Stimulated activated CD8-positive, alpha-beta memory T cell treated with anti-CD3 and anti-CD28 coated beads, Interleukin-4, amount 100 ng/mL, for 4 hours (primary cell): ENCODE measurements at places on chromosomes 1 and 21.

- DNase-seq = no peak
These were observed 279.2 kb upstream of the DUSP10 start for GRCh38 chr1:222021129-222021528.

- no peak for DNase-seq
These were observed 6.9 kb downstream of the CATSPER4 start for GRCh38 chr1:26197301-26197700.

DNA sequence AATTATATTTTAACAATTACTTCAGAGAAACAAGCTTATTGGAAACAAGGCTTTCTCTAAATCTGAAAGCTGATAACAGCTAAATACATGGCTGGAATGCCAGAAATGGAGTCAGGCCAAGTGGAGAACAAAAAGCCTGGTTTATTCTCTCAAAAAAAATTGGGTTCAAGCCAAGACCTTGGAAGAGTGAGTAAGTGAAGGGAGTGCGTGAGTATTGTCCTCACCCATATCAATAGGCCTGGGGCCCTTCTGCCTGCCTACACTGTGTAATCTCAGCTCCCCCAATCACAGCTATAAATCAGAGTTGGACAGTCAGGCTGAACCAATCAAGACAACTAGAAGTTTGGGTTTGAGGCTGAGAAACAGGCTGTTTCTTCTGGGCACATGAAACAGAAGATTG, 7.4 kb downstream of the KYAT3 start:
- no peak for DNase-seq

DNA sequence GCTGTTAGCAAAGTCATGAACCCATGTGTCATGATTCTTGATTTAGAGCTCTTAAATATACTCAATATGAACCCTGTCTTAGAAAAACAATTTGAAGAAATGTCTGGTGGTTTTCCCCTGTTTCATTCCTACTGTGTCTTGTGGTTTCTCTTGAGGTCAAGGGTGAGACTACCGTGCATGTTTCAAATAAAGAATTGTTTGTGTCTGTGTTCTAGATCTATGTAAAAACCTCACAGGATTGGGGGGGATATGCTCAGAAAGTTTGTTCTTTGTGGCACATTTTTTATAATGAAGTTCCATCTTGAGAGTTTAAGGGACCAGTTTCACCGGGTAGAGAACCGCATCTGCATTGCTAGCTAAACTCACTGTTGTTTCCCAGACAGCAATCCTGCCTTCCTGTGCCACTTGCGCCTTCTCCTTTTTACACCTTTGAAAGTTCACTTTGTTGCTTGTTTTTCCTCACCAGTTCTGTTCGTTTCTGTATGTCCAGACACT, 30.9 kb upstream of the CACYBP start:
- no peak for DNase-seq

GRCh38 chr21:45839274-45839673, 142.3 kb upstream of the COL6A1 start:
- no peak for DNase-seq

DNA sequence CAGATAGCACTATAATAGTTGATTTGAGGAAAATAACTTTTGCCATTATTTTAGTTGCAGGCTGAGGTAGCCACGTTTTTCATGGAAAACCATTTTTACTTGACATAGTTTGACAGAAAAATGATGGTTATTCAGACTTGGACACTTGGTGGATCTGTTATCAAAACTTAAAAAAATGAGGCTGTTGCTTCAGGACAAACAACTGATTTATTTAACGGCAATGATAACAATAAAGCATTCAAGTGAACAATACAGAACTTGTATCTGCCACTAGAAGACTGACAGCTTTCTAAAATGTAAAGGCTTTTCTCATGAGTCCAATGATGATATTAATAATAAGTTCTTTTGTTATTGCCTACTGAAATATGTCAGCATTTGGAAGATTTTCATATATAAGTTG, 322.9 kb downstream of the BRINP3 start:
- no peak for DNase-seq

DNA sequence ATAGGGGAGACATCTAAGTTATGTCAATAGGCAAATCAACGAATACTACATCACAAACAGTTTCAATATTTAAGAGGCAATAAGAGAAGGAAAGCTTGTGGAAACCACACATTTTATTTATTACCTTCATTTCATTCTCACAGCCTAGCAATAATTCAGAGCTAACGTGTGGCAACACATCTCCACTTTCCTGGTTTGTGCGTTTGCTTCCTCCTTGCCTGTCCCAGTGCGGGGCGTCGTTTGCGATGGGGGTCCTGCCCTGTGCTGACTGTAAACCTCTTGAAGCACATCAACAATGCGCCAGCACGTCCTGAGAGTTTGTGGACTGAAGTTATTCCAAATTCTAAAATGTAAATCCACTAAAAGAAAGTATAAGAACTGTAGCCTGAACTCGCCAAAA, 14.4 kb upstream of the VPS26C start:
- DNase-seq = no peak

- no peak for DNase-seq
These were observed 227.6 kb upstream of the C1orf174 start for GRCh38 chr1:4127592-4128140.

DNA sequence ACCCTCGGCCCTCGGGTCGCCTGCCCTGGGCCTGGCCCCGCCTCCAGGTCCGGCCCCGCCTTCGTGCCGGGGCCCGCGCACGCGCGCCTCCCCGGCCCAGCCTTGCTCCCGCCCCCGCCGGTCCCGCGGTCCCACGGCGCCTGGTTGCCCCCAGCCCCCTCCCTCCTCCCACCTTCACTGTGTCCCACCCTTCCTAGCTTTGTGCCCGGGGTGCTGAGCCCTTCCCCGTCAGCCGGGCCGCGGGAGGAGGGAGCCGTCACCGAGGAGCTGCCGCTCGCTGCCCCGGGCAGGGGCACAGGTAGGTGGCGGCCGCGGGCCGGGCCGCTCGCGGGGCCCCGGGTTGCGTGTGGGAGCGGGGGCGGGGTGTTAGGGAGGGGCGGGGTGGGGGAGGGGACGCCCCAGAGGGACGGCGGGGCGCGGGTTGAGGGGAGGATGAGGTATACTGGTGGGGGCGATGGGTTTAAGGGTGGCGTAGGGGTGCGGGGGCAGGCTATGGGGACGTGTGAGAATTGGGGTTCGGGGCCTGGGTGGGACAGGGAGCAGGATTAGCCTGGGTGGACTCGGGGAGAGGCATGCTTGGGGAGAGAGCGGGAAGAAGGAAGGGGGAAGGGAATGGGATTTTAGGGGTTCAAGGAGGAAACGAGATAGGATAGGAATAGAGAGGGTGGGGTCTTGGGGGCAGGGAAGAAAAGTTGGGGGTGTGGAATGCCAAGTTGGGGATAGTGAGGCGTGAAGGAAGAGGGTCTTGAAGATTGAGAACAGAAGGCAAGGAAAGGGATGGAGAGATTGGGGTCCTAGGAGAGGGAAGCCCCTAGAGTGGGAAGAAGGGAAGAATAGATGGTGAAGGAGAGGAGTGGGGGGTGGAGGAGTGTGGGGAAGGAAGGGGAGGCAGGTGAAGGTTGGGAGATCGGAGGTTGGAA, at the start of gene LRRC42:
Gene LRRC42 (plus strand): TSS at position 99 of the 920 bp plus-strand sequence. CDS start 5,650 bp downstream, outside the sequence.
- DNase-seq = peak; percentile 40

- no peak for DNase-seq
These were observed 780.6 kb downstream of the BRINP3 start for GRCh38 chr1:189697113-189697512.

DNA sequence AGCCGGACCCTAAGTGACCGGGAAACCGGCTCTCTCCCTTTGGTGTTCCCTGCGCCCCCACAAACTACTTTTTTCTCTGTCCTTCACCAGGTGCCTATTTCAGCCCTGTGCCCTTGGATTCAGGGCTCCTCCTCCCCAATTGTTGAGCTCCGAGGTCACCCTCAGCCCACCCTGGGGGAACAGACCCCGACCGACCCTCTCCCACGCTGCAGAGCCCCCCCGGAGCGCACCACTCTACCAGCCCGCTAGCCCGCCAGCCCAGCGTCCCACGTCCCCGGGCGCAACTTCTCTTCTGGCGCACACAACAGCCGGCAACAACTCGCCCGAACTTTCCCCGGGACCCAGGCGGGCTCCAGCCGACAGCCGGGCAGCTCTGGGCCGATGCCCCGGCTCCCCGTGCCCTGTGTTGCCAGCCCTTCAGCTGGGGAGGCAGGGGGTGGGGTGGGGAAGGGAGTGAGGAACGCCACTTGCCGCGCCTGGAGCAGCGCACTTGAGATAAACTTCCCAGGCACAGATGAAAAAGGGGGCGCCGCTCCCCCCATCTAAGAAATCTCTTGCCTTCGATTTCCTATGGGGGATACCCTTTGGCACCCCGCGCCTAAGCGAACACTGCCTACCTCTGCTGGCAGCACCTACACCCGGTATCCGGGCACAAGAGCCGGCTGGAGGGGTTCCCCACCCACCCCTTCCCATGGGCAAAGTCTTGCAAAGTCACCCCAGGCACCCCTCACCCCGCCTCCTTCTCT, 997 bp downstream of the CASZ1 start:
- DNase-seq = no peak

GRCh38 chr1:222241410-222241809, 306.5 kb downstream of the HHIPL2 start:
- DNase-seq = no peak

DNA sequence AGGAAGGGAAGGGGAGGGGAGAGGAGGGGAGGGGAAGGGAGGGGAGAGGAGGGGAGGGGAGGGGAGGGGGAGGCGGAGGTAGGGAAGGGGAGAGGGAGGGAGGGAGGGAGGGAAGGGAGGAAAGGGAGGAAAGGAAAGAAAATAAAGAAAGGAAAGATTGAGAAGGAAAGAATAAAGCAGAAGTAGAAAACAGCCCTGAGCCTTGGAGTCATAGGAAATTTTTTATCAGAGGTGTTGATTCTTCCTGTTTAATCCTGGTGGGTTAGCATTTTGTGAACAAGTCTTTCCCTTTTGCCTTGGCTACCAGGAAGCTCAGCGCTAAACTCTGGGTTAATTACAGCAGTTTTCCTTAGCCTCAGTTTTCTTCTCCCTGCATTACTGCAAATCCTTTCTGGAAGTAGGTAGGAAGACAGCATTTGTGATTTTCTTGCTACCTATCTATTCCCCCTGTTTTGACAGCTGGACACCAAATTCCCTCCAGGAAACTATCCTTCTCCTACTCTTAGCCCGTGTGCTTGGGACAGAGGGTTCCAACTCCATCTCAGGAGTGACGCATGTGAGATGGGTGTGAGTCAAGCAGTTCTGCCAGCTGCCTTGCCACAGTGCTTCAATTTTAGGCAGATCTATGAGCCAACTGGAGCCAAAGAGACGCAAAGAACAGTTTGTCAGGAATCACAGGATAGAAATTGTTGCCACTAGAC, 26.9 kb downstream of the TOMM20 start:
- DNase-seq = no peak

GRCh38 chr1:207918581-207918980, 7.7 kb upstream of the CD34 start:
- no peak for DNase-seq

GRCh38 chr1:181129771-181130606, 41.5 kb downstream of the IER5 start:
- DNase-seq = no peak

GRCh38 chr1:43206600-43207228, 34.6 kb downstream of the CFAP57 start:
- DNase-seq = no peak

DNA sequence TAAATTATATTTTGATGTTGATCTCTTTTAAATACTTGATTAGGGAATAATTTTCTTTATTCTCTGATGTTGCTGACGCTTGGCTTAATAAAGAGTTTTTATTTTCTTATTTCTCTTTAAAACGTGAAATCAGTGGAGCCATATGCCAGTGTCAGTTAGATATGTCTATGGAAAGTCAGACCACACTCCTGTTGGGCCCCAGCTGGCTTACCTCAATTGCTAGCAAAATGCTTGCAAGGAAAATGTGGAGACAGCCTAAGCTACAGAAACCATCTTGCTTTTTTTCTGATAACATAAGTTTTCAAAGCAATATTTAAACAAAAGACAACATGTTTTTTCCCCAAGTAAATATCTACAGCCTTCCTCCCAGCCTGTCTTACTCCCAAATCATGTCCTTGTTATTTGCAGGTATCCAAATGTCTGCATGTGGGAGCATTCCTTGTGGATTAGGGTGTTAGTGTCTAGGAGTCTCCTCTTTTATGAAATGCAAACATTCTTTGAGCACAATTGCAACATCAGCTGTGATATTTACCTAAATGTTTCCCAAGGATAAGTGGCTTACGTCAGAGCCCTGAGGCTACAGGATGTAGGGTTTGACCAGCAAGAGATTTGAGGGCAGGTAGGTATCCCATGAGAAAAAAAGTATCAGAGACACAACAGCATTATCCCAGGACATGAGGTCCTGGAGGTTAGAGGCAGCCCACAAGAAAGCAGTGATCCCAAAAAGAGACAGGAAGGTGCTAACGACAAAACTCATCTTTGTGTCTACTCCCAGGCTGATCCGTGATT, 117.2 kb upstream of the KCNJ15 start:
- DNase-seq = no peak

DNA sequence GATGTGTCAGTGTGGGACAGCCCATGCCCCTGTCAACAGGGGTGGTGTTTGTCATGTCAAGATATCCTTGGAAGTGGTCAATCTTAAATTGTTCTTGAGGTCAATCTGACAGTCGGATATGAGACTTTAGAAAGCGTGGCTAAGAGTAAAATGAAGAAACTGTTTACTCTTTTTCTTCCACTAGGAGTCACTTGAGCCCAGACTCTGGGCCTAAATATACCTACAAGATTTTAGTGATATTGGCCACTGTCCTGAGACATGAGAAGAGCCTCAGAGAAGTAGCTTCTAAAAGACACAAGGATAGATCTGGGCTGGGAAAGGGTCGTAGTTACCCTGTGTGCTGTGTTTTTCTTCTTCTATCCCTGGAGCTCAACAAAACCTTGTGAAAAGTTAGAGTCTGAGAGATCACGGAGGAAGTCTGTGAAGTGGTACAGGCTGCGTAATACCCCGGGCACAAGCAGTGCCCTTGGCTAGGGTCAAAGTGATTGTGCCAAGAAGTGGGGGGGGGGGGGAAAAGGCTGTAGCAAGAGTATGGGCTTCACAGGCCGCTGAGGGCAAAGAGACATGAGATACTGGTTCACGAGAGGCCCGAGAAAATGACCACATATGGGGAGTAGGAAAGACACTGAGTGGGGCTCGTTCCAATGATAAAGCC, 355.2 kb upstream of the GREM2 start:
- no peak for DNase-seq

- DNase-seq = no peak
These were observed 10.7 kb upstream of the FCER1A start for GRCh38 chr1:159291424-159291823.

- DNase-seq = peak; percentile 34
These were observed 7.7 kb downstream of the CNIH3 start for GRCh38 chr1:224623743-224624333.

- no peak for DNase-seq
These were observed 126.1 kb downstream of the CDC42BPA start for GRCh38 chr1:227192163-227192562.
